ENCODE measurements at places on chromosomes 13 and 19.

- no peak for DNase-seq
These were observed 63.8 kb downstream of the RNF17 start for GRCh38 chr13:24827799-24828198.

- DNase-seq, result no peak
These were observed 4.8 kb downstream of the C19orf25 start for GRCh38 chr19:1474011-1474764.

GRCh38 chr13:45084515-45084914 is 35.8 kb upstream of the GTF2F2 start:
- no peak for DNase-seq

DNA sequence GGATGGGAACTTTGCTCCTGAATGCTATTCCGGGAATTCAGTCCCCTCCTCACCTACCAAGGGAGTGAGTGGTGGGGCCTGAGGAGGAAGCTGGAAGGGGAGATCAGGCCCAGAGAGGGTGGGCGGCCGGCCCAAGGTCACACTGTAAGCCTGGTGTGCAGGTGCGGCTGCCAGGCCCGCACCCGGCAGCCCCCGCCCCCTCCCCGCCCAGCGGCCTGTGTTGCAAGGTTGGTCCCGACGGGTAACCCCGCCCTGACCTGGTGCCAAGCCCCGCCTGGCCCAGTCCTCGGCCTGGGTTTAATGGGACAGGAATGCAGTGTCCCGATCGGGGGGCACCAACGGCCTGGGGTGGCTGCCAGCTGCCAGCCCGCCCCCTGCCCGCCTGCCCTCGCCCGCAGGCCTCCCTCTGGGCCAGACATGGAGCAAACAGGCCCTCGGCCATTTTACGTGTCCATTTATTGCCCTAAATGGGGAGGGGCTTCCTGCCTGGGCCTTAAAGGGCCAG is 5.5 kb downstream of the ZBTB7A start:
- DNase-seq, result no peak

- no peak for DNase-seq
These were observed 836.4 kb downstream of the SLITRK6 start for GRCh38 chr13:84962849-84963248.

GRCh38 chr19:51944798-51945552 is 17.7 kb downstream of the ZNF613 start:
- DNase-seq, result no peak

GRCh38 chr13:59182241-59182640 is 981.5 kb downstream of the DIAPH3 start:
- no peak for DNase-seq

GRCh38 chr19:51027126-51027806 is 850 bp upstream of the KLK11 start:
- no peak for DNase-seq

- no peak for DNase-seq
These were observed 5.9 kb upstream of the C1QTNF9B start for GRCh38 chr13:23902975-23903905.

- no peak for DNase-seq
These were observed 2.2 kb downstream of the FXYD3 start for GRCh38 chr19:35117799-35118198.

DNA sequence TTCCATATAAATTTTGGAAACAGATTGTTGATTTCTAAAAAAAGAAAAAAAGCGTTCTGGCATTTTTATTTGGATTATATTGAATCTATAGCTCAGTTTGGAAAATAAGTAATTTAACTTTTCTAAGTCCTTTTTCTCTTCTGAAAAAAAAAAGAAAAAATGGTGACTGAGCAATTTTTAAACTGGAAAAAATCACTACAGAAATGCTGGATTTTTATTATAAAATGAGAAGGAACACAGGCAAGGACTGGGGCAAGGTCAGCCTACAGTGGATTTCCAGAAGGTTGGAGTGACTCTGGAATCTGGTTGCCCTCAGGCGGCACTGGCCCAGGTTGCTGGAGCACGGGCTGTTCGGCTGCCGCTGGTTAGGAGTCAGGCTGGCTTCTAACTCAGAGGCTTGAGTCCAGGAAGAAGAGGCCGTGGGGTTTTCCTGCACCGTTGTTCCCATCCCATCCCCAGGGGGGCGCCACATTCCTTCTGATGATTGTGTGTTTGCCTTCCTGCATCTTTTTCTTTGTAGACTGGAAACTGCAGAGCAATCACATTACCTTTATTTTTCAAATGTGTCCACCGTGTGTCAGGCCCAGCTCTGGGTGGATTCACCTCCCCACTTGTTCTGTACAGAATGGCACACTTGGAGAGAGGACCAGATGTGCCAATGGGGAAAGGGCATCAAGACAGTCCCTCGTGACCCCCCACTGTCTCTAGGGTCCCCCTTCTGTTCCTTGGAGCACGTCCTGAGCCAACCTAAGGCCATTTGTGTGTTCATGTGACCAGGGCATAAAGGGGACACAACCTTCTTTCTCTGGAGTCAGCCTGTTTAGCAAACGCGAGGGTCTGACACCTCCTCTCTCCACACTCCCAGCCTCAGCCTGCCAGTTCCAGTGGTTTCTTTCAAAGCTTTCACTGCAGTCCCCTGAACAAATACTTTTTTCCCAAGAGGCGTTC is 44.5 kb upstream of the GTF3A start:
- no peak for DNase-seq

- DNase-seq, result no peak
These were observed 35.1 kb downstream of the NAXD start for GRCh38 chr13:110650436-110650835.

- no peak for DNase-seq
These were observed 158.1 kb downstream of the ZIC5 start for GRCh38 chr13:99813336-99814095.

GRCh38 chr19:14683439-14683838 is 6.4 kb upstream of the ZNF333 start:
- no peak for DNase-seq

DNA sequence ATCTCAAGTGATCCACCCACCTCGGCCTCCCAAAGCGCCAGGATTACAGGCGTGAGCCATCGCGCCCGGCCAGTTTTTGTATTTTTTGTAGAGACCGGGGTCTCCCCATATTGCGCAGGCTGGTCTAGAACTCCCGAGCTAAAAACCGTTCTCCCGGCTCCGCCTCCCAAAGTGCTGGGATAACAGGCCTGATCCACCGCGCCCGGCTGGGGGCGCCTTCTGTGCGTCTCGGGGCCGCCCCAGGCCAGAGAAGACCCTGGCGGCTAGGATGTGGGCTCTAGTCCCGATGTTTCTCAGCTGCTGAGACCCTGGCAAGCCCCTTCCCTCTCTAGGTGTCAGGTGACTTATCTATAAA is 3.6 kb downstream of the ARHGAP45 start:
- no peak for DNase-seq

- no peak for DNase-seq
These were observed 209.8 kb downstream of the FGF14 start for GRCh38 chr13:102191951-102192502.

Data from CMK (cell line).